ENCODE measurements at places on chromosomes 5 and 9. TPM values are rescaled to one million over a fixed set of nuclear protein-coding genes. Genes with fewer than 3 reads are reported as not detected.

DNA sequence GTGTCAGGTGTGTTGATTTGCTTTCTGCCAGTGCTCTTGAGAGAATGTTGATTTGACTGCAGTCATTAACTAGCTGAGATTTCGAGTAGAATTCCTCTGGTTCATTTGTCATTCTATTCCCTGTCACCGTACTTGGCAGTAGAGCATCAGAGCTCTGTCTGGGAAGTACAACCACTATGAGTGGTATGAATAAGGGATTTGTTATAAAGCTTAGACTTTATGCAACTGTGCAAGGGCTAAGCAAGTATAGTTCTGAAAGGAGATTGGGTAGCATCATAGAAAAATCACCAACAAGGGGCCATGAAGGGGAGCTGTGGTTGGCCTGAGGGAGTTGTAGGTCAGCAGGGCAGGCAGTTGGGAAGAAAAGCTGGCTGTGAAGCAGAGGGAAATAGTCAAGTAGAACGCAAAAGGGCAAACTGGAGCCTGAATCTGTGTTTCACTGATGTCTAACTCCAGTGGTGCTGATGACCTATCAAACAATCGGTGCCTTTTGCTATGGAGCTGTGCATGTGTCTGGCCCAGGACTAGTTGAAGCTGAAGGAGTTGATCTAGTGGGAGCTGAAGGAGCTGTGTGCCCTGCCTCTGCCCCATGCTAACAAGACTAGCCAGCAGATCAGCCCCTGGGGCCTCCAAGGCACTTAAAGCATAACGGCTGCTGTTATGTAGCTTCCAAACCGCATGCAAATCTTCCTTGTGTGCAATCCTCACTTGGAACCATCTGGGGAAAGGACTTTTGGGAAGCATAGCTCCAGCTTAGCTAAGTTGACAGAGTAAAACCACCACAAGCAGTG is 110.0 kb downstream of the SLC28A3 start:
- no peak for DNase-seq

GRCh38 chr5:64786372-64786771 is 17.6 kb downstream of the CWC27 start:
- DNase-seq, result no peak

GRCh38 chr5:38465702-38466423 is 90.6 kb downstream of the LIFR start:
- DNase-seq, result no peak

Gene PCDHGB4
- total RNA-seq, result 1.7 TPM

Gene POU5F2
- total RNA-seq, result 0.61 TPM

DNA sequence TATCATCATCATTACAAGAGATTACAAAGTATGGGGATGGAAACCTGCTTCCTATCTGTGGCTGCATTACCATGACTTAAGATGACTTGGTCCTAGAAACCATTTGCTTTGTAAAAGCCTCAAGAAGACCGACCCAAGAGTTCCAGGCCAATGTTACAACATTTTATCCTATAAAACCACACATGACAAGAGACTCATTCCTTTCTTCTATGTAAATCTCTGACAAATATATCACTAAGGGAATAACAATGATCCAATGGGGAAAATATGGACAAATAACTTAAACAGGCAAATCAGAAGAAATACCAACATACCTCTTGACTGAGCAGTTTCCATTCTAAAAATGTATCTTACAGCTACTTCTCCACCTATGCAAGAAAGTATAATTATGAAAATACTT is 44.3 kb upstream of the VPS13A start:
- no peak for DNase-seq

DNA sequence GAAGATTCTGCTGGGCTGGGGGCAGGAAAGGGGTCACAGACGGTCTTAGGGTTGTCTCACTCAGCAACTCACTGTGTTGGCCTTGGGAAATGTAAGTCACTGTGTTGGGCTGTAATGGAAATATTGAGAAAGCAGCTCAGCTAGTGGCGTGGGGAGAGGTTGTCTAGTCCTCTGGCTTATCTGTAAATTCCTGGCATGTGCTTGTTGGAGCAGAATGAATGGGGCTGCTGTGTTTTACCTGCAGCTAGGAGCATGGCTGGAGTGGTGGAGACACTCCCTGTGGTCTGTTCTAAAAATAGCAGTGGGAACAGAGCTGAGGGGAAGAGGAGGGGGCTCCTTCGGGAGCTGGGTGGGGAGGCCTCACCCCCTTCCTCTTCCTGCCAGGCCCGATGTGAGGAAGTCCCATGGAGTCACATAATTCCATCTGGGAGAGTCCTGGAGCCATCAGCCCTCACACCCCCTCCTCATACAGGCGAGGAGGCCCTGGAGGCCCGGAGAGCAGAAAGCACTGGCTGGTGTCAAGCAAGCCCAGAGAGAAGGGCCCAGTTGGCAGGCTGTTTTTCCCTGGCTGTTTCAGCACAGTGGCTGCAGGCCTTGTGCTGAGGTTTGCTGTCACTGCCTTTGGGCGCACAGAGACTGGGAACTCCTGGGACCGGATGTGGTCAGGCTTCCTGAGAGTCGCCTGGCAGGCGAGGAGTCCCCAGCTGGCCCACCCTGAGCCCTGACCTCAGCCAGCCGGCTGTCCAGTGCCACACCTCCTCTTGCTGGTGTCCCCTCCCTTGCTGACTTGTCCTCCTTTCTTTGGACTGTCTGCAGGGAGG is 84.9 kb downstream of the RGS3 start:
- no peak for DNase-seq

DNA sequence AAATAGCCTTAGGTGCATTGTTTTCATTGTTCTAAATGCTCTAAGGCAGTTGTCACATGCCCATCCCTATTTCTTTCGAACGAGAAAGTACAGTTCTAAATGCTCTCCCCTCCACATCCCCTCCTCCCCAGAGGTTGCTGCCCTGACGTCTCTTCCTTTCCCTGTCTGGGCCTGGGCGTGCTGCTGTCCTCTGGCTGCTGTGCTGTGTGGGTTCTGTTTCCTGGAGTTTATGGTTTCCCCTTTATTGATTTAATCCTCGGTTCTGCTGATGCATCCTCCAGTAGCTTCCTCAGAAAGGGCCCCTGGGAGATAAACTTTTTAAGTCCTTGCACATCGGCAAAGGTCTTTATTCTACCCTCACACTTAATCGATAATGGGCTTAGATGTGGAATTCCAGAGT is 48.8 kb downstream of the MVB12B start:
- DNase-seq, result no peak

Gene MZB1
- 1.8 TPM for total RNA-seq

Gene QSOX2
- 4.8 TPM for total RNA-seq

- DNase-seq, result no peak
Measured at GRCh38 chr5:41878643-41879478, 8.6 kb upstream of the OXCT1 start.

- DNase-seq, result no peak
Measured at GRCh38 chr9:89400403-89401116, 82.3 kb downstream of the SECISBP2 start.

DNA sequence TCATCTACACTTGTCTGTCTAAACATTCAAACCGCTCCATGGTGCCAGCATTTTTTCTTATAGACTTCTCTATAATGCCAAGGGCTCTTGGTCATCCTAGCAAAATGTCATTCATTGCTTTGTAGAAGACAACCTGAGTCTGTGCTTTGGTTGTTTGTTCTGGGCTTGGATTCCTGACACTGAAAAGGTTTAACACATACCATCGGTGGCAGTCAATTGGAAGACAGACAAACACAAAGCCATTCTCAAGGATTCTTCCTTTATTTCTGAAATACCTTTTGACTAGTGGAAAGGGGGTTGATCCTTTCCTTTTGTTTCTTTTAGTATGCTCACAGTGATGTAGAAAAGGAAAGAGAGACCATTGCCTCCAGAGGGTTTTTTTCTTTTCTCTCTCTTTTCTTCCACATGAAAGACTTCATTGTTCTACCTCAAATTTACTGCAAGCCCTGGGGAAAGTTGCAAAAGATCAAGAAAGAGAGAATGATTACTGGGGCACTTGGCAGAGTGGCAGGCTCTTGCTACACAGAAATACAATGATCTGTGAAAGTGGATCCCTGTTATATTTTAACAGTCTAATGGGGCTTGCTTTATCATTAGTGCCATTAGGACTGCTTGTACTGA is 66.4 kb upstream of the TMC1 start:
- DNase-seq, result no peak

DNA sequence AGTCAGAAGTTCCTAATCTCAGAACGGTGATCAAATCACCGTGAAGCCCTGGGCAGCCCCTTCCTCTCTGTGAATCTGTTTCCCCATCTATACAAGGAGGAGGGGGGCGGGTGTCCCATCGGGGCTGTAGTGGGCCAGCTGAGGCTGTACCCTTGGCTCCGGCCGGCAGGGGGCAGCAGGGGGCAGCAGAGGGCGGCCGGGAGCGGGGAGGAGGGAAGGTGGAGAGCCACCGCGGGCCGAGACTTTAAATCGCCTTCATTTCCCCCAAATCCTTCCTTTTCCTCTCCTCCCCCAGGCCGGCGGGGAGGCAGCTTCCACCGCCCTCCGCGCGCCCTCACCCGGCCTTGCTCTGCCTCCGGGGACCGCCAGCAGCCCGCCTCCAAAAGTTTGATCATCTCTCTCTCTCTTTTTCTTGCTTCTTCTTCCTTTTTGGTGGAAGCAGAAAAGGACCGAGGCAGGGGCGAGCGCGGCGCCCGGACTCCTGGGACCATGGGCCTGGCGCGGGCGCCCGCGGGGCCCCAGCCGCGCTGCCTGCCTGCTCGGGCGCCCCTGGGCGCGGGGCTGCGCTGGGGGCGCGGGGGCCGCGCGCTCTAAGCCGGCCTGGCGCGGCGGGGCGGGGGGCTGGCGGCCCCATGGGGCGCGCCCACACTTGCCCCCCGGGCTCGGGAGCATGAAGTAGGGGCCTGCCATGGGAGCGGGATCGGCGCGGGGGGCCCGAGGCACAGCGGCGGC is at the start of gene COL27A1:
Gene COL27A1 (plus strand): TSS at position 275 of the 732 bp plus-strand sequence. CDS start 414 bp downstream, at position 689.
- peak; percentile 85 for DNase-seq

DNA sequence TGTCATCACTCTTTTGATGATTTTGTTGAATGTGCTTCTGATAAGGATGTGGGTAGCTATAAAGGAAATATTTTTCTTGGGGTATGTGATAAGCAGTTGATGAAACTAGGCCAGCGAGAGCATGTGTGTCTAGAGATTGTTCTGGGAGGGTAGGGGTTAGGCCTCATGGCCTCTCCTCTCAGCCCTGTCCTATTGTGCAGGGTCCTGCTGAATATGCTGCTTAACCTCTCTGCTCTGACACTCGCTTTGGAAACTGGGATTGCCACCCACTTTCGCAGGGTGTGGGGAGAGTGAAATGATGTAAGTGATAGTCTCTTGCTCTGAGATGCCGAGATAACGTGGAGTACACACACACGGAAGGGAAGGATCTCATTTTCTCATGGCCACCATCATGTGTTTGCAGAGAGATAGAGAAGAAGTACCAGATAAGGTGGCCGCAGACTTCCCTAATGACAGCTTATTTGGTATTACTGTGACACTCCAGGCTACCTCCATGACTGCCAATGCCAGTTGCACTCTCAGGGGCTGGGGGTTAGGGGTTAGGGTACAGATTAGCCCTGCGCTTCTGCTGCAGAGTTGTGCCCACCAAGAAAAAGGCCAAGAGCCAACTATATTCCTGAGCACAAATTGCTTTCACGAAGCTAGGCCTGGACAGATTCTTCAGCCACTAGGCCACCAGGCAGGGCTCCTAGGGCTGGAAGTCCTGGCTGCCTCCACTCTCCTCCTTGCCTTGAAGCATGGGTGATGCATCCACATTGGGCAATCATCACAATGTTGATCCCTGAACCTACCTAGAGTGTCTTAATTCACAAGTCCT is 25.2 kb upstream of the TNFAIP8 start:
- no peak for DNase-seq

DNA sequence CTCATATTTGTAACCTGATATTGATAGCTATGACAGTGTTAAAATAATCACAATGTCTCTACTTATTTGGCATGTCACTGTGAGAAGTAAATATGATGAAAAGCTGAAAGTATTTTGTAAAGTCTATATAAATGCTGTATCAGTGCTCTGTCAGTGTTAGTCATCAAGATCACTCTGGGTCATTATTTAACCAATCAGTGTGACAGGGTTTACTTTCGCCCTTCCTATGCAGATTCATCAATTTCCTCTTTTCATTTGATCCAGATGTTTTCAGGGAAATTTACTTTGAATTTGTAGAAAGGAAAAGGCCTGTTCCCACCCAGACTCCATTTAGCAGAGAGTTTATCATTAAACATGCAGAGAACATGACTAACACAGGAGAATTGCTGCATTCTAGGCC is 9.9 kb upstream of the PCSK5 start:
- no peak for DNase-seq

GRCh38 chr9:28892538-28892937 is 1319.3 kb upstream of the C9orf72 start:
- no peak for DNase-seq

Gene OCLN
- total RNA-seq, result 53.9 TPM

GRCh38 chr5:59685793-59686192 is 207.7 kb downstream of the PDE4D start:
- DNase-seq, result no peak

DNA sequence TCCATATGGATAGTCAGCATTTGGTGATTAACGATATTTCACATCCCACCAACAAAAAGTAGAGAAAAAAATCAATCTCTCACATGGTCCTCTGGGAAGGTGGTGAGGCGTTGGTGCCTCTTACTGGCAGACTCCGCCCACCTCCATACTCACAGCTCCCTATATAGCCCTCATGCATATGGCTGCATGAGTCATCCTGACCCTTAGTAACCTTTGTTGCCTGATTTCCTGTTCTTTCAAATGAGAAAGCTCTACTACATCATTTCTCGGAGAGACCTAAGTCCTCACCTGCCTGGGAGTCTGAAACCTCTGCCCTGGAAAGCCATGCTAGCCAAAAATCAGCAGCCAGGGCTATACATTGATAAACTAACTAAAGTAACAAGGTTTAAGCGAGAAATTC is 33.3 kb upstream of the ABCA1 start:
- no peak for DNase-seq

GRCh38 chr9:31302620-31303418 is 1081.6 kb upstream of the ACO1 start:
- no peak for DNase-seq

Gene WNT8A
- not detected for total RNA-seq

Gene NTNG2
- 0.28 TPM for total RNA-seq

DNA sequence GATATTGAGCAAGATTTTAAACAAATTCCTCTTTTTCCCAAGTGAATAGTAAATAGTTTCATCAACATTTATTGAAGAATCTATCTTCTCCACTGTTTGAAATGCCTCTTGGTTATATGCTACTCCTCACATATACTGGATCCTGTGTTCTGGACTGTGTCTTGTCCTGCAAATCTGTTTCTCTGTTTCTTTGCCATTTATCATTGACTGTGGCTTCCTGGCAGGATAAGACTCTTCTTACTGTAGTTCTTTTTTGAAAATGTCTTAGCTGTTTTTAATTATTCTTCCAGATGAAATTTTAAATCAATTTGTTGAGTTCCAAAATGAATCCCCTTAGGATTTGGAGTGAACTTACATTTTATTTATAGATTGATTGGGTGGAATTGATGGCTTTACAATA is 27.8 kb downstream of the RALGPS1 start:
- no peak for DNase-seq

DNA sequence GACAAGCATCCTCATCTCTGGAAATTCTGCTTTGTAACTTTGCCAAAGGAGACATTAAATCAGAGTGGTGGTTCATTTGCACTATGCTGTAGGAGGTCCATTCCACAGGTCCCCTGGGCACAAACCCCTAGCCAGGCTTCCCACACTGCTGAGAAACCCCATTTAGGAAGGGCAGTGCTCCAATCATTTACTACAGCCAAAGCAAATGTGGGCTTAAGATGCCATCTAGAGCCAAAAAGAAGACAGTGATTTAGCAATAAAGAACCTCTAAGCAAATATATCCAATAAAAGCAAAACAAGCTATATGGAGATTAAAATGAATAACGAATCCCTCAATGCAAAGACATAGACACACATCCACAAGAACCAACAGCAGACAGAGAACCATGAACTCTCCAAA is 129.0 kb upstream of the ALDH1B1 start:
- DNase-seq, result no peak

- no peak for DNase-seq
Measured at GRCh38 chr9:127104581-127105311, 17.7 kb downstream of the ANGPTL2 start.

Measured in liver (tissue), 10 donors.